ENCODE measurements at places on chromosomes 6 and 20.

DNA sequence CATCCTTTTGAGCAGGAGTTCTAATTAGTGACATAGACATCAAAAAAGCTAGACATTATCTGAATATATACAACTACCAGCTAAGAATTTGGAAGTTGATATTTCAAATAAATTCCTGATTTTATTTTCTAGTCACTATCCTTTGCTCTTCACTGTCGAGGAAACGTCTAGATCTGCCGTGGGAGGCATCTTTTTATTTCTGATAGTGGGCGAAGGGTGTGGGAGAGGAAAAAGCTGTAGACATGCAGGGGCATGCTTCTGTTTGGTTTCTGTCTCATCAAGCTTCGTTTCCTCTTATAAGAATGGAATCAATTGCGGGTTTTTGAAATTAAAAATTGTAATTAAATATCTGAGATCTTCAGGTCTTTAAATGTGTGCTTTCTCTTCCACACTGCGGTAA, 16.2 kb upstream of the C6orf118 start:
- DNase-seq = no peak

DNA sequence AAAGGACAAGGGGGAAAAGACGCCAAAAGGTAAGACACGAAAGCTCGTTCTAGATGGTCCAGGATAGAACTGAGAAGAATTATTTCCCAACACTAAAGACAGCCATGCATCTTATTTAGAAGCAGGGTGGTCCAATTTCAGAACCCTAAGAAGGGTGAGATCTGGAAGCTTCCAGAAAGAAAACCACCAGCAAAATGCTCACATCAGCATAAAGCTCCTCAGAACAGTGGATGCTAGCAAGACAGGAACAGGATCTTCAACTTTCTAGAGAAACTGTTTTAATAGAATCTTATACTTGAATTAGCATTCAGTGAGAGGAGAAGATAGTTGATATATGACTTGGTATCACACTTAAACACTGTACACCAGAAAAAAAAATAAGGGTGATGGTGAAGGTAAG, 101.5 kb downstream of the ZFP64 start:
- DNase-seq = no peak

- DNase-seq = no peak
These were observed 28.3 kb downstream of the MUC22 start for GRCh38 chr6:31038559-31038958.

- no peak for DNase-seq
These were observed 25.6 kb downstream of the TOP1 start for GRCh38 chr20:41054070-41054846.

GRCh38 chr20:60271597-60271996, 313.4 kb downstream of the CDH26 start:
- no peak for DNase-seq

DNA sequence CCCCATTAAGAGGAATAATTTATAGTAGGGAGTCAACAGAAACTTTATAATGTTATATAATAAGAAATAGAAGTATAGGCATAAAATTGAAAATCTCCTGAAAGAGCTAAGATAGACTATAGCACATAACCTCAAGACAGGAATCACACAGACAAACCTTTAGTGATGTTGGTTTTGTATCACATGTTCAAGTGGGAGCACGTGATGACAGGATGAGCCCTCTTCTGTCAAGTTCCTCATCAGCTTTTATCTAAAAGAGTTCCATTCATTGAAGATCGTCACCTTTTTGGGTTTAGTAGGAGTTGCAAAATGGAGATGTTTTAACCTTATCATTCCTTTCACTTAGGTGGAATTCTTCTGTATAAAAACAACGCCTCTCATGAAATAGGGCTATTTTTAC, 127.0 kb downstream of the MCHR2 start:
- no peak for DNase-seq
